ENCODE measurements at places on chromosomes 1 and 21.

GRCh38 chr1:193660428-193660827 lies 474.0 kb upstream of the B3GALT2 start:
- no peak for DNase-seq

GRCh38 chr1:182715531-182715930 lies 31.1 kb upstream of the RGS8 start:
- no peak for DNase-seq

DNA sequence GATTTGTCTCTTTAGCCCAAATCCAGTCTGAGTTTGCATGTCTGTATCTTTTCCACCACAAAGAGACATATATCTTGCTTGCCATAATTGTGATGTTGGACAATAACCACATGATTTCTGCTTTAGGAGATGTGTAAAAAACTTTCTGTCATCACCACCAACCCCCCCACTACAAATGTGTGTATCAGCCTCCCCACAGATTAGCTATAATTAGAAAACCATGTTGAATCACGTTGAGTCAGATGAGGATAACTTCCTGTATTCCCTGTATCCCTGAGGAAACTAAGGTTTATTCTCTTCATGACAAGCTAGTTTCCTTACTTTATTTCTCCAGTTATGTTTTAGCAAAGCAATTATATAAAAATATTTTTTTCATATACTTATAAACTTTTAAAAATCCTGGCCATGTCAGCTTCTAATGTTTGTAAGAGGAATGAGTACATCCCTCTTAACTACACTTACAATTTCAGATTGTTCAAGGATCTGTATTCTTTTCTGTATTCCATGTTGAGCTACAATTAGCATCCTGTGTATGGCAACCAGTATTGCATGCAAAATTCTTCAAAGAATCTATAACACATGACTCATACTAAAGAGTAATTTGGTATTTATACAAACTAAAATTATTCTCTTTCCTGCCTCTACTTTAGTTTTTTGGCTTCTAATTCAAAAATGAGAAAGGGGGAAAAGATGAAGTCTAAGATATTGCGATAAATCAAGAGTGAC lies 143.0 kb downstream of the FMN2 start:
- DNase-seq, result no peak

DNA sequence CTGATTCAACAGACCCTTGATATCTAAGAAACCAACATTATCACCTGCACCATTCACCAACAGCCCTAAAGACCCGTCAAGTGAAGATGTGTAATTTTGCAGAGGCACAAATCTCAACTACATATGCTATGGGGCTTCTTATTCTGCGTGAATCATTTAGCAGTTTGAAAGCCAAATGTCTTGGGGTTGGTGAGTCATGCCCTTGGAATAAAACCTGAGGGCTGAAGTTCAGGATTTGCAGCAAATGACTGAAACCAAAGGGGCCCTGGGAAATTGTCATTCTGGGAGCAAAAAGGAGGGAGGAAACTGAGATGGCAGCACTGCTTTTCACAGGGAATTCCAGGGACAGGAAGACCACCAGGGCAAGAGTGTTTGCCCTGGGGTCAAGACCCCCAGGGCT lies 79.2 kb upstream of the TNR start:
- no peak for DNase-seq

GRCh38 chr1:156440654-156441437 lies 59.7 kb downstream of the MEF2D start:
- no peak for DNase-seq

DNA sequence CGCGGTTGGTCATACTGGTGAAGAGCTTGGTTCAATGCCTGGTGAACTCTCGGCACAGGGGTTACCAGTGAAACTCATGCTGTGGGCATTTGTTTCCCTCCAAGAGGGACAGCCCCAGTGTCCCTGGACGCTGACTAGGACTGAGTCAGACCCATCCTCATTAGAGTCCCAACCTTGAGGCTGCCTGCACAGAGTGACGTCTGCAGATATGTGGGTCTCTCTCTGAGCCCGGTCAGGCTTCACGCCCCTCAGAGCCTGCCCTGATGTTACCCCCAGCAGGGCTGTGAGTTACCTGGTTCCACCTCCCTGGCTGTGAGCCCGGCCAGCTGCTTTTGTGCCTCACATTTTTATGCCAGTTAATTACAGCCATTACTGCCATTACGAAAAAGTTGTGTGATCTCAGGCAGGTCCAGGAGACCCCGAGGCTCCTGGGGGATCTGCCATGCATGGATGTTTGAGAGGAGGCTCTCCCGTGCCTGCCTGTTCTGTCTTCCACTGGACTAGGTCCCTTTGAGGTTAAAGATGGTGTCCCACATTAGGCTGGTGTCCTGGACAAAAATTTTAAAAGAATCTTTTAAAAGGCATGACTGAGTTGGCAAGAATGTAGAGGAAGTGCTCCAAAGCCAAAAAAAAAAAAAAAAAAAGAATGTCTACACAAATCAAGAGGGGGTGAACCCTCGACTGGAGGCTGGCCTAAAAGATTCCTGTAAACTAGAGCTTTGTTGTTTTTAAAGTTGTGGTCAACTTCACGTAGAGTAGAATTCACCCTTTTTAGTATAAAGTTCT lies 36.6 kb upstream of the PADI1 start:
- peak; percentile 50 for DNase-seq

DNA sequence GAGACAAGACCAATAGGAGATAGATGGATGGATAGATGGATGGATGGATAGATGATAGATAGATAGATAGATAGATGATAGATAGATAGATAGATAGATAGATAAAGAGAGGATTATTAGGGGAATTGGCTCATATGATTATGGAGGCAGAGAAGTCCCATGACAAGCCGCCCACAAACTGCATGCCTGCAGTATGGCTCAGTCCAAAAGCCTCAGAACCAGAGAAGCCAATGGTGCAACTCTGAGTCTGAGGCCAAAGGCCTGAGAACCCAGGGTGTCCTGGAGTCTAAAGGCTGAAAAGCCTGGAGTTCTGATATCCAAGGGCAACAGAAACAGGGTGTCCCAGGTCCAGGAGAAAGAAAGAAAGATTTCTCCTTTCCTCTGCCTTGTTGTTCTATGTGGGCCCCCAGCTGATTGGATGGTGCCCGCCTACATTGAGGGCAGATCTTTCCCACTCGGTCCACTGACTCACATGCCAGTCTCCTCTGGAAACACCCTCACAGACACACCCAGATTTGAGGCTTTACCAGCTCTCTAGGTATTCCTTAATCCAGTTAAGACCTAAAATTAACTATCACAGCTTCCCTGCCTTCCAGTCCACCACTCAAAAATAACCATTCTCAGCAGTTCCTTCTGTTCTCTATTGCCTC lies 39.6 kb upstream of the IRF2BP2 start:
- DNase-seq, result no peak

GRCh38 chr1:29202053-29202452 lies 20.4 kb upstream of the SRSF4 start:
- DNase-seq, result no peak

DNA sequence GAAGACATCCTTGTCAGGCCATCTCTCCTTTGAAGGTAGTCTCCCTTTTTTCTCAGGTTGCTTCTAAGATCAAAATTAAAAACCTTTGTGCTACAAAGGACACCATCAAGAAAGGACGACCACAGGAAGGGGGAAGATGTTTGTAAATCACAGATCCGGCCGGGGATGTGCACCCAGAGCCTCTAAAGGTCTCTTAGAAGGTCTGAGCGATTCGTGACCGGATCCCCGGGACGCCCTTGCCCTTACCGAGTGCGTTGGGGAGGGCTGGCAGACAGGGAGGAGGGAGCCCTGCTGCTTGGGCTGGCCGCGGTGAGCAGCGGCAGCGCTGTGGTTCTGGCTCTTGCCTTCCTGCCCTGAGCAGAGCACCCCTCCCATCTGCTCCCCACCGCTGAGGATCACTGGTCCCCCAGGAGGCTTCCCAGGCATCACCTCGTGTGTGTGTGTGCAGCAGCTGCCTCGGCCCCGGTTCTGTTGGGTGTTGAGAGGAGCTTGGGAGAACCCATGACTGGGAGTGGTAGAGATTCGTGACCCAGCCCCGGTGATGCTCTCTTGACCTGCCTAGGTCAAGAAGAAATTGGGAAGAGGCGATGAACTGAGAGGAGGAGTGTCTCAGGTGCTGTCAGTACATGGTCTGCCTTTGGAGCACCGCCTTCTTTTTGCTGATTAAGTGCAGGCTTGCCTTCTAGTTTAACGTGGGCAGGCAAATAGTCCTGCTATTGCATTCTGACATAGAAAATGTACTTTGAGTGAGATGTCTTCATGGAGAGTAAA lies 34.5 kb downstream of the AGPAT3 start:
- DNase-seq, result no peak

DNA sequence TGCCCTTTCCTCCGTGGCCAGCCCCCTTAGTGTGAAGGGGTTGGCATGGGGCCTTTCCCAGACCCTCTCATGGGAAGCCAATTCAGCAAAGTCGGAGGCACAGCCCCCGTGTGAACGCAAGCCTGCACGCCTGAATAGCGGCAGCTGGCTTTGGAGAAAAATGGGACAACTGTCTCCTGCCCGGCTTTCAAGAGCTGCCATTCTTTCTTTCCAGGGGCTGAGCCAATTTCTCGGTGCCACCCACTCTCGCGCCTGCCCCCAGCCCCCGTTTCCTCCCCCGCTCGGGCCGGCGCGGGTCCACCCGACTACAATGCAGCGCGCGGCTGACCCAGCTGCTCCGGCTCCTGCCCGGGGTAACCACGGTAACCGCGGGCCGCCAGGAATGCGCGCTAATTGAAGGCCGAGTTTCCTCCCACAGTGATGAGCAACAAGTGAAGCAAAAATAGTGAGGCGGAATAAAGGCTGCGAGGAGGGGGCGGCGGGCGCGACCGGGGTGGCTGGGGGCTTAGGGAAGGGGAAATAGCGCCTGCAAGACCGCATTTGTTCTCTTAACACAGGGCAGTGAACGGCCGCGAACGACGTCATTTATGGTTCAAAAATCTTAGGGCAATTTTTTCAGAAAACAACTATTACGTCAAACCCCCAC lies 27.8 kb downstream of the ILDR2 start:
- DNase-seq, result peak; percentile 53

Data from ELF-1 (cell line).